ENCODE measurements at places on chromosomes 3 and 15.

DNA sequence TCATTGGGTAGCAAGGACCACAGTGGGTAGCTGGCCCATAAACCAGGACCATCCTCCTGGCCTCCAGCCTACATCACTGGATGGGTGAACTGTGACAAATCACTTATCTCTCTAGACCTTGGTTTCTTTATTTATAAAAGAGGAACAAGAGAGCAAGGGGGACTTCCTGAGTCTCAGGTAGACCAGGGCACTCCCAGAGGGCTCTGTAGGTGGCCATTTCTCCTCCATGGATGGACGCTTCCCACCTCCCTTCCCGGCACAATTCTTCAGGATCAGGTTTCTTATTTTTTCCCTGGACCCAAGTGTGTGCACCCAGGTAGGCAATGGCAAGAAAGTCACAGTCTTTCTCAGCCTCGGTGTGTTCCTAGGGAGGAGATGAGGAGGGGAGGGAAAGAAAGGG is 41.4 kb upstream of the SPATA12 start:
- no peak for DNase-seq

GRCh38 chr3:185934767-185935464 is 2.9 kb downstream of the TRA2B start:
- DNase-seq, result no peak

DNA sequence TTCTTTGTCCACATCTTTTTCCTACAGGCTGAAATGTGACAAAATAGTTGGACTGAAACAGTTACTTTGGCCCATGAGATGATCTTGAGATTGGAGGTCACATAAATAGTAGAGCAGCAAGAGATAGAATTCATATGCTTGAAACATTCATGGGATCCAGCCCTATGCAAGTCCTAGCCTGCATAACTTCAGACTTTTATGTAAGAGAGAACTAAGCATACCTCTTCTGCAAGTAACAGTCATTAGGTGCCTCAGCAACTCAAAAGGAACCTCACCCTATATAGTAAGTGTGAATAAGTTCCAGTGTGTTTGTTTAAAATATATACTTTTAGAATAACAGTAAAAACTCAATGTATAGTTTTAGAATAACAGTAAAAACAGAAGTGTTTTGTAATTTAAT is 138.0 kb upstream of the P2RY1 start:
- DNase-seq, result no peak

DNA sequence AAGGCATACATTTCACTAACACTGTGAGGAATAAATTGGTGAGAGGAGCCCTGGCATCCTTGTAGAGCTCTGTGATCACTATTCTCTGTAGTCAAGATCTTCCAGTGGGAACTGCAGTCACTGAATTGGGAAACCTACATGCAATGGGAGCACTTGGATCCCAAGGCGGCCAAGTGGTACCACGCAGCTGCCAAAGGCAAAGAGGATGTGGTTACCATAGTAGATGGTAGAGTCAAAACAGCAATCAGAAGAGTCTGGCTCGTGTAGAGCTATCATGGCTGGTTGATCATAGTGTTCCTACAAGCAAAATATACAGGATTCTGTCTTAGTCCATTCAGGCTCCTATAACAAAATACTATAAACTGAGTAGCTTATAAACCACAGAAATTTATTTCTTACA is 849.7 kb downstream of the ROBO2 start:
- no peak for DNase-seq

DNA sequence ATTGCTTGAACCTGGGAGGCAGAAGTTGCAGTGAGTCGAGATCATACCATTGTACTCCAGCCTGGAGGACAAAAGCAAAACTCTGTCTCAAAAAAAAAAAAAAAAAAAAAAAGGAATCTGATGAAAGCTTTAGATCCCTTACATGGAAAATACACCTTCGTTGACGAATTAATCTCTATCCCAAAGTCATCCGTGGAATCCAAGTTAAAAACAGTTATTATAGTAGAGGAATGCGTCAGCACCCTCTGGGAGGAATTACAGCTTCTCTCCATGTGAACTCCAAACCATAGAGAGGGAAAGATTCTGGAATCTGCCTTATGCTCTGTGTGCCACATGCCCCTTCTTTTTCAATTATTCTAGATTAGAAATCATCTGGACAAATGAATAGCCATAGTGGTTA is 192.3 kb upstream of the C2CD4B start:
- no peak for DNase-seq

GRCh38 chr15:50187997-50188396 is 6.0 kb downstream of the SLC27A2 start:
- DNase-seq, result no peak

DNA sequence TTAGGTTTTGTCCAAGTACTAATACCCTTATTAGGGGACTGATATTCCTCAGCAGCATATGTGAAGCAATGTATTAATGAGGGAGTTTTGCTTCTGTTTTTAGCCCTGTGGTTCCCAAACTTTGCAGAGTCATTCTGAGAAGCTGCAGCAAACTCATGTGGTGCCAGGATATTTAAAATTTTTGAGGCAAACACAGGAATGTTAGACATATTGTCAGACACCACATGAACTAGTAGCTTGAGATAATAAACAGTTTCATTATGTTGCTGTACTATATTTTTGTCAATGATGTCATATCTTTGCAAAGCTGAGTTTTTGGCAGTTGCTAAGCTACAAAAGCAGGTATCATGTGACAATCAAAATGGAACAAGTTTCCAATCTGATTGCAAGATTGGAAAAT is 36.6 kb downstream of the ATP6V1A start:
- DNase-seq, result no peak

- DNase-seq, result no peak
Measured at GRCh38 chr3:11907667-11908660, 61.3 kb upstream of the TAMM41 start.

- DNase-seq, result no peak
Measured at GRCh38 chr3:160686955-160687535, 10.1 kb downstream of the ARL14 start.

GRCh38 chr15:65355173-65355987 is 22.4 kb downstream of the IGDCC3 start:
- no peak for DNase-seq

DNA sequence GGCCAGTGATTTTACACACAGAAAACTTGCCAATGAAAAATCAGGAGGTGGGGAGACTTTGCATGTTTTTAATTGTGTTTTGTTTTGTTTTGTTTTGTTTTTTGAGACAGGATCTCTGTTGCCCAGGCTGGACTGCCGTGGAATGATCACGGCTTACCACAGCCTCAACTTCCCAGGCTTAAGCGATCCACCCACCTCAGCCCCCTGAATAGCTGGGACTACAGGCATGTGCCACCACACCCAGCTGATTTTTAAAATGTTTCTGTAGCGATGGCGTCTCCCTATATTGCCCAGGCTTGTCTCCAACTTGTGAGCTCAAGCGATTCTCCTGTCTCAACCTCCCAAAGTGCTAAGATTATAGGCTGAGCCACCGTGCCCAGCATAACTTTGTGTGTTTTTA is 46.0 kb downstream of the MEIS2 start:
- DNase-seq, result no peak

DNA sequence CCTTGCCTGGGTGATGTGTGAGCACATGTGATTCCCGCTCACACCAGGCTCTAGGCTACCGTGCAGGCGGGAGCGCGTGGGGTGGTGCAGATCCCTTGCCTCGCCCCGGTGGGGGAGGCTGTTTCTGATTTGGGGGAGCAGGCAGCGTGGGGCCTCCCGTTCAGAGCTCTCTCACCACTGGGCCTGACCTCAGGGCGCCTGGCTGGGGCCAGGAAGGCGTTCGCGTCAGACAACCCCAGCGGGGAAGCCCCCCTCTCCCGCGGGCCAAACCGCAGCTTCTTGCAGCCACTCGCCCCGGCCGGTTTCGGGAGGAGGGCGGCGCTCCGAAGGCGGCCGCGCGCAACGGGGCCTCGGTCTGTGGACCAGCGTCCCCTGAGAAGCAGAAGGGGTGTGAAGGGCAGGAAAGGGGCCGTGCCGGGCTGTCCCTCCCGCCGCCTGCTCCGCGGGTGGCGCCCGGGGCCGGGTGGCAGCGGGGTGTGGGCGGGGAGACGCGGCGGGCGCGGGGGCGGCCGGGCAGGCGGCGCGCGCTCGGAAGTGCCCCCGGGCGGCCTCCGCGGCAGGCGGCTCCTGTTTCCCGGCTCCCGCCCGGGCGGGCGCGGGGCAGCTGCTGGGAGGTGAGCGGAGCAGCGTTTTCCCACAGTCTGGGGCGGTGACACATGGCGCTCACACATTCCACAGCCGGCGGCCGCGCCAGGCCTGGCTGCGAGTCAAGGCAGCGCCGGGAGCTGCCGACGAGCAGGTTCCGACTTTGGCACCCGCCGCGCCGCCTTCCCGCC is 65.1 kb upstream of the HES1 start:
- peak; percentile 50 for DNase-seq

DNA sequence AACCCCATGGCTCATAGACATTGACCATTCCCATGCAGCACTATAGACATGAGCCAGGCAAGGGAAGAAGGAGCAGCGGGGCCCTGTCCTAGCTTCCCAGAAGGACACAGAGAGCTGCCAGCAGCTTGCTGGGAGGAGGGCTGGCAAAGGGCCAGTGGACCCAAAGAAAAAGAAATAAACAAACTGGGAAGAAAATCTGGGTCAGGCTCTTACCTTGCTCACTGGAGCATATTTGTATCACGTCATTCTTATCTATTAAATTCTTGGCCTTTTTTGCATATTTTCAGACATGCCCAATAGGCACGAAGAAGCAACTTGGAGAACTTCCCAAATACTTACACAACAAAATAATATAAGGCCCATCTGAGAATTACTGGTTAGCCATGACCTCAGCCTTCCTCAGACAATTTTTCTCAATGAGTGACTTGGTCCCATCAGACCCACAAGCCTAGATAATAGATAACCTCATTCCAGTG is 28.4 kb downstream of the RASGRP1 start:
- DNase-seq, result no peak

GRCh38 chr15:63509056-63509954 is 4.9 kb downstream of the USP3 start:
- DNase-seq, result no peak

- DNase-seq, result no peak
Measured at GRCh38 chr3:40719660-40720287, 195.0 kb downstream of the ZNF621 start.

DNA sequence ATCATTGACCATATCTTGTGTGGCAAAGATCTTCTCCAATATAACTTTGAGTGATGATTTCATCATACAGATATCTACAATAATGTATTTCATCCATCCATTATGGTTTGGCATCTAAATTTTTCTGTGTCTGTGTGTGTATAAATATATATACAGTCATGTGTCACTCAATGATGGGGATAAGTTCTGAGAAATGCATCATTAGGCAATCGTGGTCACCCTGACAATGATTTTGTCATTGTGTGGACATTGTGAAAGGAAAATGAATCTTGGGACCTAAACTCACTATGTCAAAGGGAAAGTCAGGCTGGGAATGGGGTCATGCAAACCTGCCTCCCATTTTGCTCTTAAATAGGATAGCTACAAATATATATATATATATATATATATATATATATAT is 12.4 kb downstream of the CFAP161 start:
- no peak for DNase-seq

DNA sequence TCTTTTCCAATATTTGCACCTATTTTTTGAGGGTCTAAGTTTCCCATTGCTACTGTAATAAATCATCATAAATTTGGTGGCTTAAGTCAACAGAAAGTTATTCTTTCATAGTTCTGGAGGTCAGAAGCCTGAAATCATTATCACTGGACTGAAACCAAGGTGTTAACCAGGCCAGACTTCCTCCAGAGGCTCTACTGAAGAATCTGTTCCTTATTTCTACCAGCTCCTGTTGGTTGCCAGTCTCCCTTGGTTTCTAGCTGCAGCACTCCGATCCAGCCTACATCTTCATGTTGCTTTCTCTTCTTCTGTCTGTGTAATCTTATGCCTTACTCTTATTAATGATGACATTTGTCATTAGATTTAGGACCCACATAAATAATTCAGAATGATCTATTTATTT is 22.0 kb upstream of the ARPP21 start:
- DNase-seq, result no peak

- no peak for DNase-seq
Measured at GRCh38 chr3:27340534-27340933, 28.6 kb downstream of the NEK10 start.

- DNase-seq, result no peak
Measured at GRCh38 chr3:128770387-128770786, 44.4 kb downstream of the RAB7A start.

- DNase-seq, result no peak
Measured at GRCh38 chr3:101128001-101128400, 134.8 kb upstream of the ABI3BP start.

DNA sequence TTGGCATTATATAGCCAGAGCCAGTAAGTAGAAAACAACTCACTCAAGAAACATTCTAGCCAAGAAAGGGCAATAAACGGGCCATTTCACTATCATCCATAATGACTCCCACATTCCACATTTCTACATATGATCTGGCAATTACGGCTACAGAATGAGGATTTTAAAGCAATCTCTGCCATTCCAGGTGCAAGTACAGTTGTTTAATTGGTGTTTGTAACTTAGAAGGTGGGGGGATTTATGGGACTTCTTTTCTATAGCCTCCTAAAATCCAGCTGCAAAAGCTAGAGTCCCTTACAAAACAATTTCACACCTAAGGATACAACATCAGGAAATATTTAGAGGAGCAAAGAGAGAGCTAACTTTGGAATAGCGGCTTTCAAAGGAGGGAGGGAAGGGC is 295.4 kb upstream of the RORA start:
- no peak for DNase-seq

DNA sequence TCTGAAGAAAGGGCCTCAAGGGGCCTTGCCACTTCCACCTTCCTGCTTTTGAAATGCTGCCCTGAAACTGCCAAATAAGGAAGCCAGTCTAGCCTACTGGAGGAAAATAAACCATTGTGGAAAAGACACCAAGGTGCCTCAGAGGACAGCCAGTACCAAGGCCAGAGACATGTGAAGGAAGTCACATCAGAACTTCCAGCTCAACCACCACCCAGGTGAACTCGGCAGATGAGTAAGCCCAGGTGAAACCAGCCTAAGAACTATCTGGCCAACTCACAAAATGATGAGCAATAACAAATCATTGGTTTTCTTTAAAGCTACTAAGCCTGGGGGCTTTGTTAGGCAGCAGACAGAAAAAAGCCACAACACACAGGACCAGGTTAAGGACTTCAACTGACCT is 103.0 kb downstream of the MAGI1 start:
- no peak for DNase-seq

DNA sequence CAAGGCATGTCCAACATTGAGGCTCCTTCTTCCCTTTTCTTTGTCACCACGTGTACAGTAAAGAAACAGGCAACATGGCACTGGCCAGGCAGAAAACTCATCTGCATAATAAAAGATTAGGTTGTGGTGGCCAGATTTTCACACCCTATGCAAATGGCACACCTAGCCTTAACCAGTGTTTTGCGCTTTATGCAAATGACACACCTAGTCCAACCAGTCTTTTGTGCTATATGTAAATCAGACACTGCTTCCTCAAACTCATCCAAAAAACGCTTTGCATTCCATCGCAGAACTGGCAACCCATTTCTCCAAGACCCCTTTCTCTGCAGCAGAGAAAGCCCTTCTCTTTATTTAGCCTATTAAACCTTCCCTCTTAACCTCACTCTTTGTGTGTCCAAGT is 109.1 kb downstream of the ZNF385D start:
- no peak for DNase-seq

Data from GM12878 (cell line).